ENCODE measurements at places on chromosomes 7 and 10.

- DNase-seq: no peak
Observed at GRCh38 chr10:120607016-120607709, 150.1 kb downstream of the PLPP4 start.

DNA sequence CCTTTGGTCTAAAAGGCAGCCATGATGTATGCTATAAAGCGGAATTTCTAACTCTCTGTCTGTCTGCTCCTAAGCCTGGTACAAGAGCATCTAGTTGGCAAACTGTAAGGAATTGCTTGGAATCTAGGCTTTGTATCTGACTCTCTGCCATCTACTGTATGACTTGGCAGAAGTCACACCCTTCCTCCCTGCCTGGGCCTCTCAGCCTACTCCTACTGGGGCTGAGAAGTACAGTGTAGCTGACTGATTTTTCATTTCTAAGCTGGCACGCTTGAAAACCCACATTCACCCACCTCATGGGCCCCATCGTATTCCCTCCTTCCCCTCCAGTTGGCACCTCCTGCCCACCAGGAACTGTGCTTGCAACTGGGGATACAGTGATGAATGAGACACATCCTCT, 435.2 kb downstream of the PLXNA4 start:
- DNase-seq: no peak

- DNase-seq: no peak
Observed at GRCh38 chr10:12972146-12972545, 29.4 kb downstream of the CCDC3 start.

- DNase-seq: no peak
Observed at GRCh38 chr10:11116817-11117216, 99.1 kb downstream of the CELF2 start.

DNA sequence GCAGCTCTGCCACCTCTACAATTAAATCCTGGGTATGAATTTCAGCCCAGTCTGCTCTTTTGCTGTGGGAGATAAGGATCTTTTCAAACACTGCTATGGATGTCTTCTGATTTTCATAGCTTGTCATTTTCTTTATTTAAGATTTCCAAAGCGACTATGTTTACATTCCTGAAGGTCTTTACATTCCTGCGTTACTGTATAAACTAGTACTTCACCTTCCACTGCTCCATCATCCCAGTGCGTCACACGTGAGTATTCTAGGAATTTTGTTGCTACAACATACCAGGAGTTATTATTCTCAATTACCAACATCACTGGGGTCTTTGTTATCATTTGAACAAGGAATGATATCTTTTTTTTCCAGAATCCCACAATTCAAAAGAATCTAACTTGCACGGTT, 944.7 kb downstream of the SORCS3 start:
- DNase-seq: no peak

- DNase-seq: no peak
Observed at GRCh38 chr10:113961182-113962031, 82.3 kb upstream of the ADRB1 start.

GRCh38 chr7:91137153-91137787, 127.0 kb upstream of the FZD1 start:
- DNase-seq: no peak

DNA sequence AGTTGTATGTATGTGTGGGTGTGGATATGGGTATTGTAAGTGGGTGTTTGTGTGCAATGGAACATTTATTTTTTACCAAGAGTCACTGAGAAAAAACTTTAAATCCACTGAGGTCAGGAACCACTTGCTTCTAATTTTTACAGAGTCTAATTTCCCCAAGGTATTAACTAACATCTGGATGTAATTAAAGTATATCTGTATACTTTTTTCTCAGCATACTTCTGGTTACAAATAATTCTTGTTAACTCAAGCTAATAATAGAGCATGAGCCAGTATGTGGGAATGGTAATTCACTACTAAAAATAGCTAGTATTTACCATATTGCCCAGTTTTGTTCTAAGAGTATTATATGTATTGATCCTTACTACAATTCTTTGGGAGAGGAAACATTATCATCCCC, 24.6 kb upstream of the STEAP4 start:
- DNase-seq: no peak

DNA sequence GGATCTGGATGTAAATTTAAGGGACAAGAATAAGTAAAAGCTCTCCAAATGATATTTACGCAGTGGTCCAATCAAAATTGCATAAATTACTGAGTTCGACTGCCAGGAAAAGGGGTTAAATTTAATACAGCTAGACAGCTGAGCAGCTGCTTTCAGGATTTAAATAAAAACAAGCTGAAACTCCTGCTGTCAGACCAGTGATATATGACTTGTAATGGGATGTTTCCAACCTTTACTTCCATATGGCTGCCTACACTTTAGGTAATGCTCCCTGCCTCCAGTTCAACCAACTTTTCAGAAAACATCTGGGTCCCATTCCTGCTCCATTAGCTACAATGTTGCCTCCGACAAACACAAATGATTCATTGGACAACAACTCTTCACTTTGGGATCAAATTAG, 326.3 kb upstream of the DGKB start:
- DNase-seq: no peak

All from D341Med (cell line).